ENCODE measurements at places on chromosomes 2 and 18.

DNA sequence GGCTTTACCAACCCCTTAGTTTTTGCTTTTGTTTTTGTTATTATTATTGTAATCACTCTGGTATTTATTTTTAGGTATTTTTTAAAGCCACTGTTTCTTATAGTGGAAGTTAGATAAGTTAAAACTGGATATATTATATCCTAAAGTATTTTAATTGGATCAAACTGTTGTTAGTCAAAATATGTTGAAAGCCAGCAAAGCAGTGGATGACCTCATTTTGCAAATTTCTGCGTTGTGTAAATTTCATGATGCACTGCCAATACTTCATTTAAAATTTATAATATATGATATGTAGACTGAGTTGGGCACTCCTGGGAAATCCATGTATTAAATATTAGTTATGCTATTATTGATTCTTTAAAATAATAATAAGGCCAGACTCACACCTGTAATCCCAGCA, 661.7 kb upstream of the NRXN1 start:
- DNase-seq = no peak

- peak; percentile 14 for DNase-seq
Observed at GRCh38 chr18:49178736-49179135, 228.0 kb upstream of the SMAD7 start.

DNA sequence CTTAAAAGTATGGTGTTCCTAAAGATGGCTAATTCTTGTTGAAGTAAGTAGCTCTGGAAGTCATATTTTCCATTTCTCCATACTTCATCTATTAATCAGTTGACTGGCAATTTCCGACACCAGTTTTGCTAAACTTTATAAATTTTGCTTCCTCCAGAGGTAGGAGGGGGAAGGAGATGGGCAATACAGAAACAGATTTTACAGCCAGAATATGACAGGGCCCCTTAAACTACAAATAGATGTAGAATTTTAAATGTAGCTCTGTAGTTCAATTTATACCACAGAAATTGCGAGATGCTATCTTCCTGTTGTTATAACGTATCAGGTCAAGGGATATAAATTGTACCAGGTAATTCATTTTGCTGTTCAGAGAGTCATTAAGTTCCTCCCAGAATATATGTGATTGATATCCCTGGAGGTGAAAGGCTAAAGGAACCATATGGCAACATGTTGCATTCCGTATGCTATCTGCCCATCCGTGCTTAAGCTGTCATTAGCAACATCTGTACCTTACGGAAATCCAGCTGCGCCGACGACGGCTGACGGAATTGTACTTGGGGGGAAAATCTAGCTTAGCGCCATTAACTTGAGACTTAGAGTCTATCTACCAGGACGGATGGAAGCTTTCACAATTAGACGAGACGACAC, 8.4 kb upstream of the NR4A2 start:
- DNase-seq = no peak

DNA sequence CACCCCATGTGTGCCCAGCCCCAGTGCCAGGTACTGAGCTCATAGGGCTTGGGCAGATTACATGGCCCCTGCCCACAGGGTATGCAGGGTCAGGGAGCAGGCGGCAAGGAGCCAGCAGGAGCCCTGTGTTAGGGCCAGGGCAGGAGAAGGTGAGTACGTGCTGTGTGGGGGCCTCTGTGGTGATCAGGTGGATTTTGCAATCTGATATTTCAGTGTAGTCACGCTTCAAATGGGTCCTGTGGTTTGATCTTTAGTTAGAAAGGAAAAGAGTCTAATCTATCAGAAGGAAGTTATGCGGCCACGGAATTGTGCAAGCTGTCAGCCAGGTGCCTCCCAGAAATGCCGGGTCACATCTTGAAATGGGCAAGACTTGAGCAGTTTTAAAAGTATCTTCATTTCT, 13.9 kb downstream of the UBE2F start:
- no peak for DNase-seq

- no peak for DNase-seq
Observed at GRCh38 chr2:145769011-145769716, 1249.2 kb upstream of the ZEB2 start.

DNA sequence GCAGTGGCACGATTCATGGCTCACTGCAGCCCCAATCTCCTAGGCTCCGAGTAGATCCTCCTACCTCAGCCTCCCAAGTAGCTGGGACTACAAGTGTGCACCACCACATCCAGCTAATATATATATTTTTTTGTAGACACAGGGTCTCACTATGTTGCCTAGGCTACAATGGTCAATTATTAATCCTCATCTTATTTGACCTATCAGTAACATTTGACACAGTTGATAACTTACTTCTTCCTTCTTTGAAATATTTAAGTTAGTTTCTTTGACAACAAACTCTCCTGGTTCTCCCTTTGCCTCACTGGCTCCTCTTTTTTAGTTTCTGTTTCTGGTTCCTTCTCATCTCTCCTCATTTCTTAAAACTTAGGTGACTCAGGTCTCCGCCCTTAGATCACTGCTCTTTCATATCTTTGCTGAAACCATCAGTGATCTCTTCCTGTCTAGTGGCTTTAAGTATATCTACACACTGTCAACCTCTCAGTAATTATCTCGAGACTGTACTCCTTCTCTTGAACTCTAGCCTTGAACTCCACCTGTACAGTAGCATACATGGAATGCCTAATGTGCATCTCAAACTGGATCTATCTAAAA, 11.5 kb downstream of the PGAP1 start:
- DNase-seq = peak; percentile 59

DNA sequence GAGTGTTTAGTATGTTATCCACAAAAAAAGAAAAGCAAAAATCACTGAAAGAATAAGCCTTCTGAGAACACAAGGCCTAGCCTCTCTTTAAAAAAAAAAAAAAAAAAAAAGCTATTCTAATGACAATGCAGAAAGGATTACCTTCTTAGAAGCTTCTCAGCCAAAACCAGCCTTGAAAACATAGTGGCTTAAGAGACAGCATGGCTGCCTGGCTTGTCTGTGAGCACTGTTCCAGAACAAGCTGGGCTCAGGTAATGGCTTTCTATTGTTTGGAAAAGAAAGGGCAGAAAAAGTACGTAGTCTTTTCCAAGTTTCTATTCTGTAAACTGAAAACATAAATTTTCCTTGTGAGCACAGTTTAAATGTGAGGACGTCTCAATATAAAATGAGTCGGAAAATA, 119.5 kb downstream of the MAP3K20 start:
- DNase-seq = no peak

DNA sequence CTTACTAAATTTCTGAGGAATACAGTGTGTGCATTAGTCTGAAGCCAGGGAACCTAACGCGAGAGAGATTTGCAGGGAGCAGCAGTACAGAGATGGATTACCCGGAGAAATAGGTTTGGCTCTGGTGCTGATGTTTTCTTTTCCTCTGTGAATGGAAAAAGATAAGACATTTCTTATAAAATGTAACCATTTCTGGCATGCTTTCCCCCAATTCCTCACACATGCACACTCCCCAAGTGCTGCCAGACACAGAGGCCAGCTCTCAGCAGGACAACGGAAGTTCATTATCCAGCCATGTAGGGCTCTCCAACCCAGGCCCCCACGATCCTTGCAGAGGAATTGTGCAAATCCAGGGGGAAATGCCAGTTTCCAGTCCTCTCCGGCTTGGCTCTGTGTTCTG, 224.5 kb upstream of the MGAT5 start:
- DNase-seq = no peak

All from CD4-positive, alpha-beta T cell treated with Interleukin-17A for 1 hour (primary cell).